ENCODE measurements at places on chromosomes 3 and 15.

DNA sequence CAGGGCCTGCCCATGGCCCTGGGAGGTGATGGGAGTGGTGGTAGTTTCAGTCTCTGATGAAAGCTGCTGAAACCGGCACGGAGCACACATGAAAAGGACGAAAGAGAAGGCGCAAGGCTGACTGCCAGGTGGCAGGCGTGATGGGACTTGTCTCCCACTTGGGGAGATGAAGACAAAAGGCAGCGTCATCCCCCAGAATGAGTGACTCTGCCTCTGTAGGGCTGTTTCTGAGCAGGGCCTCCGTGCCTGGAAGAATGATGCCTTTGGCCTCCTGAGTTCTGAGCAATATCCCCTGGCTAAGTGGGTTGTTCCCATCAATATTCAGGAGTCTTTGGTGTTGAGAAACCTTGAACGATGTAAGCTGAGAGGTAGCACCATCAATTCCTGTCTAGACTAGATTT is 237.8 kb downstream of the OPA1 start:
- DNase-seq = no peak

GRCh38 chr3:16290007-16290826 is 25.2 kb downstream of the OXNAD1 start:
- no peak for DNase-seq

GRCh38 chr3:22474706-22475445 is 723.9 kb upstream of the ZNF385D start:
- no peak for DNase-seq

DNA sequence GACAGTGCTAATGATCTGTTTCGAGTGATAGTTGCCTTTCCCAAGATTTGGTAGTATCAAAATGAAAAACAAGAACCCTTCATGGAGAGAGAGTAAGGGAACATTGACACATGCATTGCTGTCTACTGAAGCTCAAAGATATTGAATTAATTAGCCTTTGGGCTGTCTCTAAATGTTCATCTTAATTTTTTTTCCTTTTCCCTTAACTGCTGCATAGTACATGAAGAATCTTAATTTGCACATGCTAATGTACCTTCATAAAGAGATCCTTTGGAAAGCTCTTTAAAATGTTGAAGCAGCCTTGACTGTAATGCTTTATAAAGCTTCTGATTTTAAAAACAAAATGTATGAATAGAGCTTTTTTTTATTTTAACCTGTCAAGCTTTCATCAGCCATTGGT is 452.2 kb downstream of the TUSC7 start:
- no peak for DNase-seq

DNA sequence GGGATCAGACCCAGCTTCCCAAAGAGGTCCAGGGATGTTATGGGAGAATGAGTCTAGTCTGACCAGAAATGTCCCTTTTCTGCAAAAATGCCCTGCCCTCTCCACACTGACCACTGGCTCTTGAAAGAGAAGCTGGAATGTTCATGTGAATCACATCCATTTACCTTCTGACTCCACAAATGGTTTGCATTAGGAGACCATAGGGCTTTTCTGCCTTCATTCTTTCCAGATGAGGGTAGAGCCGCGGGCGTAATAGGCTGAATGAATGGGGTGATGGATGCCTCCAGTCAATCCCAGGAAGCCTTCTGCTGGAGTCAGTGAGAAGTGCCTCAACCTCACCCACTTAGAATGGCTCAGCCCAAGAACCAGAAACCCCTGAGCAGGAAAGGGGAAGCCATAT is 47.2 kb upstream of the IREB2 start:
- no peak for DNase-seq

Data from D721Med (cell line).